K562 (cell line): ENCODE measurements at places on chromosomes 6 and 20. TPM values are rescaled to one million over a fixed set of nuclear protein-coding genes. Genes with fewer than 3 reads are reported as not detected.

GRCh38 chr6:125434760-125435159, 133.0 kb upstream of the HDDC2 start:
- DNase-seq: no peak
- H3K36me3 ChIP-seq: no peaks in the 10 kb centered on the region
- H3K4me1 ChIP-seq: no peaks in the 10 kb centered on the region
- H3K4me3 ChIP-seq: no peak overlapping the region

DNA sequence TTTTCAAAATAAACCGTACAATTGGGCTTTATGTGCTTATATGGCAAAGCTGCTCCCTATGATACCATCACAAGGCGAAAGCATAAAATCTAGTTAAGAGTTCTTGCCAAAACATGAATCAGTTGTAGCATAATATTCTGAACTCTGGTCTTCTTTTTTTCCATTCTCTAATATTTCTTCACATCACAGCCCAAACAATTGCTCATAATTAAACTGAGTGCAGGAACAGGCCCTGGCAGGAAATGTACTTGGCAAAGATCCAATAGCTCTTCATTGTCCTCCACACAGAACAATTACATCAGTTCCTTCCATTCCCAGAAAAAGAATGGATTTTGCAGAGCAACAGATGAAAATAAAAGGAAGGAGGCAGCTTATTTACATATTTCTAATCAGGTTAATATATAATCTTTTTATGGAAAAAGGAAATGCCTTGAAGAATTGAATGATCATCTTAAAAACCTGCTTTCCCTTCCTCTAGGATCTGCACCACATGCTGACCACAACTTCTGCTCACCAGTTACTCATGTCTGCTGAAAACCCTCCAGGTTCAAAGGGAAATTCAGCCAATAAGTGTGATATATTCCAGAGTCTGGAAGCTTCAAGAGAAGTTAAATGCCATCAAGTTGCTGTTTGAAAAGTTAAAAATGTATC, 123.3 kb upstream of the COL21A1 start:
- DNase-seq: no peak
- H3K4me3 ChIP-seq: no peak overlapping the region
- no peak overlapping the region for H3K27ac ChIP-seq
- no peaks in the 10 kb centered on the region; the same call in 2 of the 3 replicates for H3K4me1 ChIP-seq

DNA sequence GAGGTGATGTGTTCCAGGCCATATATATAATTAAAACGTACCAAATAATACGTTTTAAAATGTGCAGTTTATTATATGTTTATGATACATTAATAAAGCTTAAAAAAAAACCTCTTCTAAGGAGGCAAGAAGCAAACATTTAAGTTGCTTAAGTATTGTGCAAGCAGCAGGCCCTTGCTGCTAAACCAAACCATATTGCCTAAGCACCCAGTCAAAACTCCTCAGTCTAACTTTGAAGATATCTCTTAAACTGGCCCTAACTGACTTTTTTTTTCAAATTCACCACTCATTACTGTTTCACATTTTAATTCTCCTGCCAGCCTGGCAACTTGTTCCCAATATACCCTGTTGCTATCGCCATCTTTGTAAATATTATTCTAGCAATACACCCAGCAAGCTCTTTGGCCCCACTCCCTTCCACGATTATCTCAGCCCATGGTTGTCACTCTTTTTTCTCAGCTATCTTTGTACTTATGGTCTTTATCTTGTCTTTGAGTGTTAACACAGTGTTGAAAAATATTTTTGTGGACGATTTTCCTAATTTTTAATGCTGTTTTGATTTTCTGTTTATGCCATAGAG, 60.9 kb downstream of the C6orf58 start:
- no peaks in the 10 kb centered on the region for H3K4me1 ChIP-seq
- no peaks in the 10 kb centered on the region for H3K27me3 ChIP-seq
- H3K36me3 ChIP-seq: no peaks in the 10 kb centered on the region
- no peak overlapping the region for H3K27ac ChIP-seq
- H3K4me3 ChIP-seq: no peak overlapping the region

DNA sequence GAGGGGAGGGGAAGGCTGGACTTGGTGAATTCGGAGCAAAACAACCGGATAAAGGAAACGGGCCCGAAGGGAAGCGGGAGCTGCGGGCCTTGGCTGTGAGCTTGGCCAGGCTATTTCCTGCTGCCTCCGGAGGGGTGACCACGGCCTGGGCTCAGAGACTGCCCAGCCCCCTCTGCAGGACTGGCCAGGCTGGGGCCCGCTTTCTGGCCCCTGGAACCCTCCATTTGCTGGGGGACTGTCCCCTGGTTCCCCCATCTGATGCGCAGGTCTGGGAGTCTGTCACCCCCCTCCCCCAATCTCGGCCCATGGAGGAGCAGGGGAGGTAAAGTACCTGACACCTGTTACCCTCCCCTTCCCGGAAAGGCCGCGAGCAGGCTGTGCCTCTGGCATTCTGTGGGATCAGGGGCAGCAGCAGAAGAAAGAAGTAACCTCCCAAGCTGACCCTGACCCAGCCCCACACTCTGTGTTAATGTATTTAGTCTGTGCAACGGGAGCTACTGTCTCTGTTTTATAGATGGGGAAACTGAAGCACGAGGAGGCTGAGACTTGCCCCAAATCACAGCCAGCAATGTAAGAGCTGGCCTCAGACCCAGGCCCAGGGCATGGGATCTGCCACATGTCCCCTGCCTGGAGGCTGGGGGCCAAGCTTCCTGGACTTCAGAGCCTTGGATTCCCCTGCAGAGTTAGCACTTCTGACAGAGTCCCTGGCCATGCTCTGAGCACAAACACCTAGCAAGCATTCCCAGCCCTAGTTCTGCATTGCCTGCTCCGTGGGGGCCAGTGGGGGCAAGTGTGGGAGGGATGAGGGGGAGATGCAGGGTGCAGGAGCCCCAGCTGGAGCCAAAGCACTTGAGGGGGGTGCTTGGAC, 3.5 kb downstream of the C20orf204 start:
- H3K4me1 ChIP-seq: peaks cover 82% of the 10 kb centered on the region
- peak; percentile 22 for DNase-seq
- peaks cover 8% of the 10 kb centered on the region; the same call in 1 of the 3 replicates for H3K36me3 ChIP-seq
- H3K27me3 ChIP-seq: no peaks in the 10 kb centered on the region
- H3K4me3 ChIP-seq: peak overlapping the region; percentile 51

- peaks cover 11% of the 10 kb centered on the region; the same call in 1 of the 2 replicates for H3K27me3 ChIP-seq
- H3K36me3 ChIP-seq: no peaks in the 10 kb centered on the region
- no peak overlapping the region for H3K27ac ChIP-seq
- no peaks in the 10 kb centered on the region for H3K4me1 ChIP-seq
- DNase-seq: no peak
Measured at GRCh38 chr20:59645271-59645670, 40.9 kb downstream of the PHACTR3 start.

The GLP1R gene
- not detected in 2 replicates for total RNA-seq

The TMEM63B gene
- total RNA-seq: 39.2 and 39.4 TPM in 2 replicates
